ENCODE measurements at places on chromosomes 12 and 14.
A peak's percentile ranks its signal among the peaks of the same experiment; 100 is the strongest.

DNA sequence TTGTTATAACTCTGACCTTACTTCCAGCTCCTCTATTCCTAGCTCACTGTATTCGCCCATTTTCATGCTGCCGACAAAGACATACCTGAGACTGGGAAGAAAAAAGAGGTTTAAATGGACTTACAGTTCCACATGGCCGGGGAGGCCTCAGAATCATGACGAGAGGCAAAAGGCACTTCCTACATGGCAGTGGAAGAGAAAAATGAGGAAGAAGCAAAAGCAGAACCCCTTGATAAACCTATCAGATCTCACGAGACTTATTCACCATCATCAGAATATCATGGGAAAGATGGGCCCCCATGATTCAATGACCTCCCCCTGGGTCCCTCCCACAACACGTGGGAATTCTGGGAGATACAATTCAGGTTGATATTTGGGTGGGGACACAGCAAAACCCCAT lies 14.5 kb upstream of the PHC1 start:
- DNase-seq, result no peak

DNA sequence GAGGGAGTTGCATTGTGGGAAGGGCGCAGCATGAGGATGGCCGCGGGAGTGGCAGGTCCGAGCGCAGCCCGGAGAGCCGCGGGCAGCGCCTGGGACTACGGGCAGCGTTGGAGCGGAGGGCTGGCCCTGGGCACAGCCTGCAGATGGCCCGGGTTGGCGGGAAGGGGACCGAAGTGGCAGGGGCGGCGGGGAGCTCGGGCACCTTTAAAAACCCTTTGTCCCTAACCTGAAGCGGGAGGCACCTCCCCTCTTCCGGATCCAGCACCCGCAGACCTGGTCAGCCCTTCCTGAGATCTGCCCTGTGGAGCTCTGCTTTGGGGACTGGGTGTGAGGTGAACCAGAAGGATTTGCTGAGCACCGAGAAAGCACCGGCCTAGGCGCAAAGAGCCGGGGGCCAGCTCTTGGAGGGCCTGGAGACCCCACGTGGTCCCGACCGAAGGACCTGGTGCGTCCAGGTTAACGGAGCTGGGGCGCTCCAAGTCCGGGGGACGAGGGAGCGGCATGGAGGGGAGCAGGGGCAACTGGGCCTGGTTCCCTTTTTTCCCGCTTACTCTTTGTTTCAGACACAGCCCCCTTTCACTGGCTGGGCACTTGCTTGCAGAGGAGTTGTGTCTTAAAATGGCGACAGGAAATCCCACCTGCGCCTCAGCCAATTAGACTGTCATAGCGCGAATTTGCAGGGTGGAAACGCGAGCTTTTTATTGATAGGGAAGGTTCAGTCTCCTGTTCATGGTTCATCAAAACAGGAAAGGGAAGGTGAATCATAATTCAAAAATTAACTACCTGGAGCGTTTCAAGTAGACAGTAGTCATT lies 792 bp upstream of the SLC38A1 start:
- no peak for DNase-seq

DNA sequence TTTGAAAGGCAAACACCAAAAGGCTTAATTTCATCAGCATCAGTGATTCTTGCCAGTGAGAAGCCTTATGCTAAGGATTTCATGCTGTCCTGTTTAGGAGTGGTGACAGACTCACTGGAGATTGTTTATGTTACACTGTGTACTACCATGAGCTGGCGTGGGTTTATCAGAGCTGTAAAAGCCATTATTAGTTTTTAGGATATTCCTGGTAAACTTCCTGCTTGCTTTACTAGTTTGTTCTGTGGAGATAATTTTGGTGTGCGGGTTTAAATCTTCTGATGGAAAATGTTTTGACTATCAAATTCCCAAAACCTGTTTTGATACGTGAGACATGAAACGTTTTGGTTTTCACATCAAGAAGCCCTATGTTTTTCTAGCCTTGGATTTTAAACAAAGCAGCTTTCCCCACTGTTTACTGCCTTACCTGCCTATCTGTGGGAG lies 15.2 kb downstream of the PPFIBP1 start:
- DNase-seq, result no peak

DNA sequence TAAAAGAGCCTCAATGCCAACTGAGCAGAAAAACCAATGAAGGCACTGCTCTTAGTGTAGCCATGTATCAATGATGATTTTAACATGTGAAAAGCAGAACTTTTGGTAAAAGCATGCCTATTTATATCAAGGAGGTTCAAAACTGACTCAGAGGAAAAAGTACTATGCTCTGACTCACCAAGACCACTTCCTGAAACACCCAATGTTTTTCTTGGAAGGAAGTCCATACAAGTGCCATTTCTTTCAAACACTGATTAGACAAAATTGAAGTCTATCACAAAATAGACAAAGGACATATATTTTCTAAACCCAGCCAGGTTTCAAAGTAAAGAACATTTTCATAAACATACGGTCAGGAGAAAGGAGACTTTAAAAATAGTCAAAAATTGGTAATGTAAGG lies 88.6 kb downstream of the EPS8 start:
- DNase-seq, result no peak

DNA sequence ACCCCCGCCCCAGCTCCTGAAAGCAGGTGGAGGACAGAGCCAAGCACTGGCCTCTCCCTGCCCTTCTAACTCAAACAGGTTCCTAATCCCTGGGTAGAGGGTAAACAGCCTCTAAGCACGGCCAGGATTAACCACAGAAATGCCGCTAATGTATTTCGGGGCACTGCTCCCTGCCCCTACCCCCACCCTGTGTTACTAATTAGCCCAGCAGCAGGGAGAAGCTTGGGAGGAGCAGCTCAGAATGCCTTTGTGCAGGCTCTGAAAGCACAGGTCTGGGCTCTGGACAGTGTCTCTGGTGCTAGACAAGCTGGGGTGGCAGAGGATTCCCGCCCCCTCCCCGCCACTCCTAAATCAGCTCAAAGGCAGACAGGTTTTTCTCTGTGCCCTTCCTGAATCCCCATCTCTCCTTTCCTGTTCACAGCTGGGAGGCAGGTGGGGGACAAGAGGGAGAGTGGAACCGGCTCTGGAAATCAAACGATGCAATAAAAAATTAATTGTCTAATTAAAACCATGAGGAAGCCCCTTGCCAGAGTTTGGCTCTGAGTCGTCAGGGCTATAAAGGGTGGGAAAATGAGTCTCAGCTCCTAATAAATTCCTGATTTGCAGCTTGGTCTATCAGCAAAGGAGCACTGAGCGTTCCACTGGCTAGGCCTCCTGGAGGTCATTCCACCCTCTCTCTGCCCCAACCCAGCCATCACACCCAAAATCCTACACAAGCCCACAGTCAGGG lies 53.0 kb downstream of the SMUG1 start:
- no peak for DNase-seq

DNA sequence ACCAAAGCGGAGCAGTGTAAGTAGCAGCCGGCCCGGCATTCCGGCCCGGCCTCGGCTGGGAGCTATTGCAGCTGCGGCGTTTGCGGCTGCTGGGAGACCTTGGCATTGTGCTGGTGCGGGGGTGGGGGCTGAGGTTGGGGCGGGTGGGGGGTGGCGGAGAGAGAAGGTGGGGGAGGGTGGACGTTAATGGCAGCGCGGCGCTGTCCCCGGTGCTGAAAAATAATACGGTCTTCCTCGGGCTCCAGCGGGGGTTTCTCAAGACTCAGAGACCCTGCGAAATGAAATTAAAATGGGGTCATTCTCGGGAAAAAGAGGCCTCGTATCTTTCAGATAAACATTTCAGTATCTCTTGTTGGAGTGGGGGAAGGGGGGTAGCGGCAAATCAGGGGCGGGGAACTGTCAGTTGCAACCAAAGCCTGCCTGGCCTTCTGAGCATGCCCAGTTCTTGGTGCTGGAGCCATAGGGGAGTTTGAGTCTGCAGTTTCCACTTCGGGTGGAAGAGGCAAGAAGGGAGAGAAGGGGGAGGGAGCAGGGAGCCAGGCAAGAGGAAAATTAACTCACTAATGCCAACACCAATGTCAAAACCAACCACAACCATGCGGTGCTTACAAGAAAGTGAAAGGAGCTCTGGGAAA lies 414 bp downstream of the UNC79 start:
- peak; percentile 89 for DNase-seq

DNA sequence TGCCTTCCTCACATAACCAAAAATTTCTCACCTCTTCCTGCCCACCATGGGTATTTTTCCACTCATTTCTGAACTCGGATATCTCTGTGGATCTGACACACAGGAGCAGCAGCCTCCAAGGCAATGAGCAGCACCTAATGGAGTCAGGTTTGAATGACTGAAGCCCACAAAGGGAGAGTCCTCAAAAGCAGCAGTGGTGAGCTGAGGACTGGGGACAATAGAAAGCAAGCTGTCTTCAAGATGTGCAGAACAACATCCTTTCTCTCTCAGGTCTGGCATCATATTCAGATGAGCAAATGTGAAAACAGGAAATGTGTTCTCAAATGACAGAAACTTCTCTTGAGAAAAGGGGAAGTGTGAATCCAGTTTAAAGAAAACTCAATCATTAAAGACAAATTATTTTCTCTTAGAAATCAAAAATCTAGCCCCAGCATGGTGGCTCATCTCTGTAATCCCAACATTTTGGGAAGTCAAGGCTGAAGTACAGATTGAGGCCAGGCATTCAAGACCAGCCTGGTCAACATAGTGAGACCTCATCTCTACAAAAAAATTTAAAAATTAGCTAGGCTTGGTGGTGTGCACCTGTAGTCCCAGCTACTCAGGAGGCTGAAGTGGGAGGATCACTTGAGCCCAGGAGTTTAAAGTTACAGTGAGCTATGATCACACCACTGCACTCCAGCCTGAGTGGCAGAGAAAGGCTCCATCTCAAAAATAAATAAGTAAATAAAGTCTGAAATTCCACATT lies 54.2 kb downstream of the C12orf42 start:
- DNase-seq, result no peak

- no peak for DNase-seq
These were observed 207.9 kb upstream of the DIO3 start for GRCh38 chr14:101353422-101353821.

GRCh38 chr14:104531421-104532190 lies 48.0 kb upstream of the C14orf180 start:
- DNase-seq, result no peak

GRCh38 chr12:46450279-46450748 lies 77.7 kb upstream of the SLC38A2 start:
- DNase-seq, result no peak

GRCh38 chr14:56753396-56753795 lies 56.9 kb downstream of the OTX2 start:
- DNase-seq, result no peak

- no peak for DNase-seq
These were observed 87.0 kb downstream of the R3HDM2 start for GRCh38 chr12:57343703-57344378.

- no peak for DNase-seq
These were observed 23.2 kb upstream of the PTGDR start for GRCh38 chr14:52244328-52244727.

- DNase-seq, result no peak
These were observed 319.3 kb upstream of the SOX5 start for GRCh38 chr12:24268663-24269186.

- no peak for DNase-seq
These were observed 12.2 kb upstream of the RHOJ start for GRCh38 chr14:63192085-63192484.

- DNase-seq, result no peak
These were observed 78.8 kb downstream of the PAPOLA start for GRCh38 chr14:96581026-96581425.

DNA sequence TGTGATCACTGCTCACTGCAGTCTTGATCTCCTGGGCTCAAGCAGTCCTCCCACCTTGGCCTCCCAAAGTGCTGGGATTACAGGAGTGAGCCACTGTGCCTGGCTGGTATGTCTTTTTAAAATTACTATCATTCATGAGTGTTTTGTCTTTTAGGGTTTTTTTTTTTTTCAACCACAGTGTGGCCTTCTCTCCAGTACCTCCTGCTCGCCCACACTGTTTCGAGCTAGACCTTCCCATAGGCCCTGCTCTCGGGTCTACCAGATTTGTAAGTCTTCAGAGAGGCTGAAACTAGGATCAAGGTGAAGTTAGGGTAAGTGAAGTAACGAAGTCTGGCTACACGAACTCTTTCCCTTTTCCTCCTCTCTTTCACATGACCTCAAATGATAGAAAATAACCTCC lies 1.5 kb downstream of the BIN2 start:
- DNase-seq, result no peak

DNA sequence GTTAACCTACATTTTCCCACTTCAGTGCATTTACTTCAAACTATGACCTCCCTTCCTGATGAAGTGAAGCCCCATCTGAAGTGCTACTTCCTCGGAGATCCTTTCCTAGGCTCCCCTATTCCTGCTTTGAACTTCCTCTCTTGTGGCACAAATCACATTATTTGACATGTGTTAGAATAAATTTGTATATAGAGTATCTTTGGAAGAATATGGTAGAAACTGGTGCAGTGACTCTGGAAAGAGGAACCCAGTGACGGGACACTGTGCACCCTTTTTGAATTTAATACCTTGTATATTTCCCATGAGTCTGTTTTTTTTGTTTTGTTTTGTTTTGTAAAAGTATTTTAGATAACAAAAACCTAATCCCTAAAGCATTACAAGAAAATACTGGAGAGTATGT lies 66.4 kb upstream of the SRSF5 start:
- DNase-seq, result no peak

DNA sequence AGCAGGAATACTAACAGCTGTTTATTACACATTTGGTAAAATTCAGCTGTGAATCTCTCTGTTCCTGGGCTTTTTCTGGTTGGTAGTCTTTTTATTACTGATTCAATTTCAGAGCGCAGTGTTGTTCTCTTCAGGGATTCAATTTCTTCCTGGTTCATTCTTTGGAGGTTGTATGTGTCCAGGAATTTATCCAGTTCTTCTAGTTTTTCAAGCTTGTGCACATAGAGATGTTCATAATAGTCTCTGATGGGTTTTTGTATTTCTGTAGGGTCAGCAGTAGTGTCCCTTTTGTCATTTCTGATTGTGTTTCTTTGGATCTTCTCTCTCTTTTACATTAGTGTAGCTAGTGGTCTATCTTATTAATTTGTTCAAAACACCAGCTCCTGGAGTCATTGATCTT lies 9.1 kb upstream of the OR6C76 start:
- DNase-seq, result no peak

DNA sequence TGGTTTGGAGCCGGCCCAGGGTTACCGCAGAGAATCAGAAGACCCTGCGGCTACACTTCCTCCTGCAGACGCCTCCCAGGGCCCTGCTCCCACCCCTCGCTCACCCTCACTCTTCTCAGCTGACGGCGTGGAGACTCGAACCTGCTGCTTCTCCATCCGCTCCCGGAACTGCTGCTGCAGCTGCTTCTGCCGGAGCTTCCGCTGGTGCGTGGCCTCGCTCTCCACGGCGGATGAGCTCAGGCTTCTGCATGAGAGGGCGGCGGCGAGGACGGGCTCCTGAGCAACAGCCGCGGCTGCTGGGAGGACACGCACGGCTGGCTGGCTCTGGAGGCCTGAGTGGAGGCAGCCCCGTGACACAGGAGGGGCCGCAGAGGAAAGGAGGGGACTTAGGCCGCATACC lies 33.3 kb downstream of the RAD52 start:
- DNase-seq, result no peak

DNA sequence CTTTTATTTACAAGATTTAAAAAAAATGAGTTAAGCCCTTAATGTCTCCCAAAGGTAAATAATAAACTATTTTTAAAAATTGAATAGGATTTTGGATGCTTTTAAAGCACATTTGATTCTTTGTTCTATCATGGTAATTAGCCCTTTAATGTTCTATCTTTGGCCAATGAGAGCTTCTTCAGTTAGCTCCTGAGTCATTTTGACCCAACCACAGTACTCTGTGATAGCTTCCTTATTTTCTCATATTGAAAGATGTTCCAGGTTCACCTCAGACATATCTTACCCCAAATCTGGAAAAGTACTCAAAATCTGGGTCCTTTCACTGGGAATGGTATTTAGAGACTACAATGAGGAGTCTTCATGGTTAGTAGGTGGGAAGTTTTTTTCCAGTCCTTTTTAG lies 98.0 kb downstream of the MYRFL start:
- no peak for DNase-seq
